NCI-H1436 (cell line): ENCODE measurements at places on chromosomes 1 and 21.

- DNase-seq: no peak
These were observed 303.6 kb downstream of the MATN1 start for GRCh38 chr1:30419831-30420230.

DNA sequence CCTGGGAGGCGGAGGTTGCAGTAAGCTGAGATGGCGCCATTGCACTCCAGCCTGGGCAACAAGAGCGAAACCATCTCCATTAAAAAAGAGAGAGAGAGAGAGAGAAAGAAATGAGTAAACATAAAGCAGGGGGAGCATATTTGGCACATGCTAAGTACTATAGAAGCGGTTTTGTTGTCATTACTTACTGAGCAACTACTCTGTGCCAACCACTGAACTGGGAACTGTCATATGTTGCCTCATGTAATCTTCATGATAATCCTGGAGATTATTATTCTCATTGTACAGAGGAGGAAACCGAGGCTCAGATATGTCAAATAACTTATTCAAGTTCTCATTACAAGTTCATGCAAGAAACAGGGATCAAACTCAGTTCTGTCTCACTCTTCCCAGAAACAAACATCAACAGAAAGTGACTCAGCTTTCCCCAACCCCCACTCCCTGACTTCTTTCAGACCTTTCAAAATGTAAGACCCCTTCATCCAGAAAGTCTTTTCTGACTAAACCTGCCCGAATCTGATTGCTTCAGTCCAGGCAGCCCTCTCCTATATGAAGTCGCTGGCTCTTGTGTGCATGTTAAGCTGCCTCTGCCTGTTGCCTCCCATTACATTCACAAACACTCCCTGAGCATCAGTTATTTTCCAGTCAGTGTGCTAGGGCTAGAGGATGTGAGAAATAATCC lies 23.5 kb downstream of the LAMB3 start:
- no peak for DNase-seq

GRCh38 chr1:43998000-43998378 lies 6.6 kb downstream of the CCDC24 start:
- DNase-seq: no peak

GRCh38 chr1:63693944-63694571 lies 79.8 kb upstream of the ROR1 start:
- DNase-seq: no peak

GRCh38 chr1:84352298-84353106 lies 45.8 kb upstream of the DNASE2B start:
- DNase-seq: no peak

- no peak for DNase-seq
These were observed 47.6 kb upstream of the GPR153 start for GRCh38 chr1:6308449-6308848.

DNA sequence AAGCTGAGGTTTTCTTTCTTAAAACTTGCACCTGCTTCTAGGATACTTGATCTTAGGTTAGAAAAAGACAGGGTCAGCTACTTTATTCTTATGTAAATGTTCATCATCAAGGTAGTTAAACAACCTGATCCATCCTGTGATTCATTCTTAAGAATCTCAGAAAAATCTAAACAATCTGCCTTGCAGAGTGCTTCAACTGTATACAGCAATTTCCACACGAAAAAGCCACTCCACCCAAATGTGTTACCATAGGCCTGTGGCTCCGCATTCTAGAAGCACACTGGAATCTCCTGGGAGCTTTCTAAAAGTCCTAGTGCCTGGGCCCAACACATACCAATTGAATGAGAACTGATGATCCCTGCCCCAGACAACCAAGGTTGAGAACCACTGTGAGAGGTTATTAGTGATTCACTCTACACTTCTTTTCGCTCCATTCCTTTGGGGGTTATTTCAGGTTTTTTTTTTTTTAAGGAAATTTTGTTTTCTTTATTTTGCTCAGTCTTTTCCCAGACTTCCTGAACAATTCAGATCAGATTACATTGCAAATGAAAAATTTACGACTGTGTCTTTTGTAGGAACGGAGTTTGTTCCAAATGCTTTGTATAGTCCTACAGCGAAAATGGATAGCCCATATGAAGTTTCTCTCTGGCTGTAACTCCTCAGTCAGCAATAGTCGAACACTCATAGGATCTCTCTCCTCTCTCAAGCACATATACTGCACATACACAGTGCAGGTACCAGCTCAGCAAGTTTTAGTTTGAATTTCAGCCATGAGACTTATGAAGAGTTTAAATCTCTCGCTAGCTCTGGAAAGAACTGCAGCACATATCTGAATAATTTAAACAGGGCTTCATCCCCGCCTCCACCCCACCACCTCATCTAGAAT lies 16.1 kb downstream of the SMYD2 start:
- no peak for DNase-seq

GRCh38 chr1:37094302-37094701 lies 60.0 kb upstream of the GRIK3 start:
- peak; percentile 63 for DNase-seq
